ENCODE measurements at places on chromosomes 12 and 14.

GRCh38 chr12:129393357-129393937 lies 510.4 kb downstream of the TMEM132D start:
- DNase-seq, result no peak

DNA sequence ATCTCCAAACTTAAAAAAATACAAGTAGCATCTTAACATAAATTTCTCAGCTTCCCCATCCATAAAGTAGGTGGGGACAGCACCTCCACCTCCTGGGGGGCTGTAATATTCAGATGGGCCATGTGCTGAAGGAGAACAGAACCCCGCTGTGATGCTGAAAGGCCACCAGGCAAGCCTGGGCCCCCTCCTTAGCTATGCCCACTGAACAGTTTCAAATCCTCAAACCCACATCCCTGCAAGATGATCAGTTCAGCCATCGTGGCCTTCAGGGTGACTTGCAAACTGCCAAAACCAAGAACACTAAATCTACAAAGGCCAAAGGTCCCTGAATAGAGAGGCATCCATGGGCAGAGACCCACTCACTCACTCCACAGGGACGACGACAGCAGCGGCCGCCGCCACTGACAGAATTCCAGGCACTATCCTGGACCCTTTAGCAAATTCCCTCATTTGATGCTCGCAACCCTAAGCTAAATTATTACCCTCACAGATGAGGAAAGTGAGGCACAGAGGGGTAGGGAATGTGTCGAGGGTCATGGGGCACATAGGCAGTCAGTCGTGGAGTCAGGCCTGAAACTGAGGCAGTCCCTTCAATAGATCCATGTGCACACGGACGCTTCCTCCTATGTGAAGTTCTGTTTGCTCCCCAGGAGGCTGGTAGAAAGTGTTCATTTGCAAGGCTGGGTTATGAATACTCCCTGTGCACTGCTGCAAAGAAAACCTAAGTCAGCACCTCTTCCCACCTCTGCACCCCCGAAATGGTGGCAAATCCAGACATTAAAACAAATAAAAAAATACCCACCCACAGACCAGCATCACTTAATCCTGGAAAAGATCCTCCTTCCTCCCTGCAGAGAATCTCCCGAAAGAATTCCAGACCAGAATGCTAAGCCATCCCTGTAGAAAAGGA lies 5.9 kb downstream of the ITPK1 start:
- DNase-seq, result no peak

DNA sequence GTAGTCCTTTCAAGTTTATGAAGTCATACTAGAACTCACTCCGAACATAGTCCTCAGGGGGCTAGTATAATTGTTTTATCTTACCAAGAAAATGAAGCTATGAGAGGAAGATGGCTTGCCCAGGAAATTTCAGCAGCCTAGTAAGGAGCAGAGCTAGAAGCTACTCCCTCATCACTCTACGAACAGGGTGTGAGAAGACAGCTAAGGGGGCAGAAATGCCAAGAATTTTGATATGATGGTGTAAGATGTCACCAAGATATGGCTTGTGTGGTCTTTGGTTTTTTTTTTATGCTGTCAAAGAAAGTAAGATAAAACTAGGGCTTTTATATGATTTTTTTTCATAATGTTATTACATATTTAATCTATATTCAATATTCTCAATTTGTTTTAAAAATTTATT lies 47.6 kb downstream of the PRICKLE1 start:
- no peak for DNase-seq

- DNase-seq, result no peak
Measured at GRCh38 chr12:95371571-95371970, 102.4 kb upstream of the METAP2 start.

GRCh38 chr12:75725521-75726111 lies 214.2 kb upstream of the KRR1 start:
- DNase-seq, result no peak

DNA sequence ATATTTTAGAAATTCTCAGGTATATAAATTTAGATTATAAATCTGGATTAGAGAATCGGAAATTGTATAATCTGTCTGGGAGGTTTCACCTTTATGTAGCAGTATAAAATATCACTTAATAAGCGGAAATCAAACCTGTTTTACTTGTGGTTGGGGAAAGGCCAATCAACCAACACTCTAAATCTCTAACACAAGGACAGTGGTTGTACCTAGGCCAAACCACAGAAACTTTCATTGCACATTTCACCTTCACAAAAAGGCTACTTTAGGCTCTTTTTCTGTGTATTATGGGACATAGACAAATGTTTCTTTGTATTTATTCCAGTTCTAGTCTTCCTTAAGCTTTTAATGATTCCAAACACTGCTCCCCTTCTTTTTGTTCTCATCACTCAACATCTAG lies 19.8 kb downstream of the ERH start:
- DNase-seq, result no peak

DNA sequence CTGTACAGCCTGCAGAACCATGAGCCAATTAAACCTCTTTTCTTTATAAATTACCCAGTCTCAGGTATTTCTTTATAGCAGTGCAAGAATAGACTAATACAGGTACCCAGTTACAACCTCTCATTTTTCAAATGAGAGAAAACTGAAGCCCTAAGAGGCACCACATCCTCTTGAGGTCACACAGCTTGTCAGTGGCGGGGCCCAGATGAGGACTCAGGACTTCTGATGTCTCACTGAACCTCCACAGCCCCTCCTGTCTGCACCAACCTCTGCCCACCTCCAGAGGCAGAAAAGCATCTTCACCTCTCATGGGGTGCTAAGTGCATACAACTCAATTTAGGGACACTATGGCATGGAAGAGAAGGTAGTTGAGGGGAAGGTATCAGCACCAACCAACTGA lies 120.7 kb downstream of the CRACR2A start:
- DNase-seq, result no peak

- no peak for DNase-seq
Measured at GRCh38 chr14:24875991-24876878, 173.7 kb downstream of the STXBP6 start.

DNA sequence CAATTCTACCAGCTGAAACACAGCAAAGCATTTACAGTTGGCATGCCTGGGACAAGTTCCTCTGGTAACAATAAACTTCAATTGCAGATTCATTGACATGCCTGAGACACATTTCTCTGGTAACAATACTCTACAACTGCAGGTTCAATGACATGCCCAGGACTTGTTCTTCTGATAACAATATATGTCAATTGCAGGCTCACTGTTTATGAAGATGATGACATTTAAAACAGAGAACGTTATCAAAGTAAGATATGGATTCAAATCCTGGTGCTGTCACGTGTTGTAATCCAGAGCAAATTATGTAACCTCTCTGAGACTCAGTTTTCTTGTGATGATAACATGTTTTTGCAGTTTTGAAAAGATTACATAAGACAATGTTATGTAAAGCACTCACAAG lies 20.5 kb downstream of the KITLG start:
- DNase-seq, result no peak

GRCh38 chr12:132061641-132062430 lies 82.3 kb downstream of the DDX51 start:
- DNase-seq, result no peak

GRCh38 chr14:104392396-104393198 lies 187.0 kb upstream of the C14orf180 start:
- no peak for DNase-seq

DNA sequence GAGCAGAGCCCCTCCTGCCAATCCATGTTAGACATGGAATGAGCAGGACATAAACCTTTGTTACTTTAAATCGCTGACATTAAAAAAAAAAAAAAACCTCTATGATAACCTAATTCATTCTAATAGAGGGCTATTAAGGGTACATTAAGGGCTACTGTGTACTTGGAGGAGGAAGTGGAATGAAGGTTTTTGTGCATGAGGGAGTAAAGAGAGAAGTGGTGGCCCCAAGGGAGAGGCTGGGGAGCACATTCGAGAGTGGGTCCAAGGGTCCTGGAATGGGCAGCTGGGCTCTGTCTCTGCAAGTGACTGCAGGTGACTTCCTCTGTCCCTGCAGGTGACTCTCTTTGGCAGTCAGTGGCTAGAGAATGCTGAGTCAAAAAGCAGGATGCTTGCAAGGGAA lies 32.1 kb upstream of the PTGDR start:
- DNase-seq, result no peak

- DNase-seq, result no peak
Measured at GRCh38 chr12:61993734-61994345, 266.4 kb upstream of the USP15 start.

GRCh38 chr12:31853520-31853919 lies 105.7 kb upstream of the RESF1 start:
- no peak for DNase-seq

- DNase-seq, result no peak
Measured at GRCh38 chr14:22420598-22421186, 168.3 kb downstream of the DAD1 start.

DNA sequence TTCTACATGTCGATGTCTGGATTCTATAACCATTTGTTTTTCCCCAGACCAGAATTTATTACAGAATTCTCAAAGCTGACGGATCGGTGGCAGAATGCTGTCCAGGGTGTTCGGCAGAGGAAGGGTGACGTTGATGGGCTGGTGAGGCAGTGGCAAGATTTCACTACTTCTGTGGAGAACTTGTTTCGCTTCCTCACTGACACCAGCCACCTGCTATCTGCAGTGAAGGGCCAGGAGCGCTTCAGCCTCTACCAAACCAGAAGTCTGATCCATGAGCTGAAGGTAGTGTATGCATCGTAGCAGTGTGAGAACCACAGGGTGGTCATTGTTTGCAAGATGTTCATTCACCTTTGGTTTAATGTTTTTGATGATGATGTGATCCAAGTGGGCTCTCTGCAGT lies 124.0 kb downstream of the ESR2 start:
- no peak for DNase-seq
